ENCODE measurements at places on chromosomes 3 and 15. TPM values are rescaled to one million over a fixed set of nuclear protein-coding genes. Genes with fewer than 3 reads are reported as not detected.

The SLC24A5 gene
- total RNA-seq: not detected

The LEKR1 gene
- total RNA-seq: 0.72 TPM

The SLC2A2 gene
- not detected for total RNA-seq

The KCNMB2 gene
- 4.6 TPM for total RNA-seq

The ZNF502 gene
- total RNA-seq: 3.3 TPM

The A4GNT gene
- not detected for total RNA-seq

The MESP2 gene
- total RNA-seq: not detected

DNA sequence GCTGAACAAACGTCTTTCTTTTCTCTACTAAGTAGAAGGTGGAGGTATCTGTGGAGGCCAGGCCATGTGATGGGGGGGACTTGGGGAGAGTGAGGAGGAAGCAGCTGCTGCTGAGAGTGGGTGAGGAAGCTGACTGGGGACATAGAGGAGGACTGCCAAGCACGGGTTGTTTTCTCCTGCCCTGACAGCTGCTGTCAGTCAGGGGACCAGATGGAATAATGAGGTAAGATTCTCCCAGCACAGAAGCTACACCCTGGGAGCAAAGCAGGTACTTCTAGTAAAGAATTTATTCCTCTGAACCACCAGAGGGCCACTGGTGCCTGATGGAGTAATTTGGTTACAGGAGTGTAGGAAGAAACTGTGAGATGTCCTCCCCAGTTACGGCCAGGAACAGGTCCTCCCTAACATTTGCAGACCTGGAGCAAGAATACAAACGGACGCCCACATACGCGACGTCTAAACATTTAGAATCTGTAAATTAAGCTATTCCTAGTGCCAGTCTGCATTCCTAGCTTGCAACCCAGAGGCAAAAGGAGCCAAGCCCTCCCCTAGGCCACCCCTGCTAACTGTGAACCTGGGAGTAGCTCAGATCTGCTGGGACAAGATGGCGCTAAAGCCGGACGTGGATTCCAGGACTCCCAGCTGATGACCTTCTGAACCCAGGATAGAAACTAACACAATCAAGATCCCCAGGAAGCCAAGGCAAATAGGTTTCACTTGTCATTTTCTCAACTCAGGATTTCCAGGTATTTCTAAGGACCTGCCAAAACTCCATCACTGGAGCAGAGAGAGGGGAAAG, 14.8 kb downstream of the CRYGS start:
- no peak for DNase-seq

DNA sequence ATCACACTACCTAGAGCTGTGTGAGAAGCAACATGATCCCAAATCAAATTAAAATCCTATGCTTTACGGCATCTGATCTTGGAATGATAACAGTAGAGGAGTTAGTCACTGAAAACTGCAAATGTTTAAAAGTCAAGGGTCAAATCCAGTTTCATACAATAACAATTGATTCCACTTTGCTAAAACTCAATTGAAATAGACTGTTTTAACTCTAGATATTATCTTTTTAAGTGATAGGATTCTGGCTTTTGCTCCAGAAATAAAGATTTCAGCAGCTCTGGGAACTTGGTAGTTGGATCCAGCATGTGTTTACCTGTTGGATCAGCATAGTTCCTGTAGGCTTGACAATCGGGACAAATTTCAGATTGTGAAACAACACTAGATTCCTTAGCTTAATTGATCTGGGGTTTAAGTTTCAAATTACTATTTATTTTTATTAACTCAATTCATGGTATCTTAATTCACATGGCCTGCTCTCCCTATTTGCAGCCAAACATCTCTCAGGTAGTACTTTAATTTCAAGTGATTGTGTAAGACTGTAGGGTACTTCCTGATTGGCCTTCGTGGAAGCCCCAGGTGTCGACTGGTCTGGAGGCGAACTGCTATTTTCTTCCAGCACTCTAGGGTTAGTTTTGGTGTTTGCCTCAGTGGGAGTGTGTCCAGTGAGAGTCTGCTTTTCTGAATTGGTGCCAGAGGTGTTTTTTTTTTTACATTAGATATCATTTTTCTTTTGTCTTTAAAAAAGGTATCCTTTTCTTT, 16.6 kb downstream of the NFKBIZ start:
- DNase-seq: no peak

DNA sequence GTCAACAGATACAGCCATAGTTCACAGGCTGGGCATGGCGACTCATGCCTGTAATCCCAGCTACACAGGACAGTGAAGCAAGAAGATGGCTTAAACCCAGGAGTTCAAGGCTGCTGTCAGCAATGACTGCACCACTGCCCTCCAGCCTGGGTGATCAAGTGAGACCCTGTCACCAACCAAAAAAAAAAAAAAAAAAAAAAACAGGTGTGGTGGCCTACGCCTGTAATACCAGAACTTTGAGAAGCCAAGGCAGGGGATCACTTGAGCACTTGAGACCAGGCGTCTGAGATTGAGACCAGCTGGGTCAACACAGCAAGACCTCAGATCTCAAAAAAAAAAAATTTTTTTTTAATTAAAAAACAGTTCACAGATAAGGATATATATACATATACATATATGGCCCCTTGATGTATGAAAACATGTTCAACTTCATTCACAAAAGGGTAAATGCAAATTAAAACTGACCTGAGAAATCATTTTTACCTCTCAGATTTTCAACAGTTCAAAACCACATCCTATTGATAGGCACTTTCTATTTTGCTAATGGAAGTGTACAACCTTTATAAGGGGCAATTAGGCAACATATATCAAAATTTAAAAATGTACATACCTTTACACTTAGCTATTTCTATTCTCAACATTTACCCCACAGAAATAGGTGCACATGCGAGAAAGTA, 51.1 kb downstream of the OSBPL10 start:
- no peak for DNase-seq

GRCh38 chr3:47225310-47225906, 57.2 kb downstream of the KIF9 start:
- DNase-seq: no peak

GRCh38 chr15:91853948-91854638, 585 bp downstream of the SLCO3A1 start:
- peak; percentile 64 for DNase-seq

DNA sequence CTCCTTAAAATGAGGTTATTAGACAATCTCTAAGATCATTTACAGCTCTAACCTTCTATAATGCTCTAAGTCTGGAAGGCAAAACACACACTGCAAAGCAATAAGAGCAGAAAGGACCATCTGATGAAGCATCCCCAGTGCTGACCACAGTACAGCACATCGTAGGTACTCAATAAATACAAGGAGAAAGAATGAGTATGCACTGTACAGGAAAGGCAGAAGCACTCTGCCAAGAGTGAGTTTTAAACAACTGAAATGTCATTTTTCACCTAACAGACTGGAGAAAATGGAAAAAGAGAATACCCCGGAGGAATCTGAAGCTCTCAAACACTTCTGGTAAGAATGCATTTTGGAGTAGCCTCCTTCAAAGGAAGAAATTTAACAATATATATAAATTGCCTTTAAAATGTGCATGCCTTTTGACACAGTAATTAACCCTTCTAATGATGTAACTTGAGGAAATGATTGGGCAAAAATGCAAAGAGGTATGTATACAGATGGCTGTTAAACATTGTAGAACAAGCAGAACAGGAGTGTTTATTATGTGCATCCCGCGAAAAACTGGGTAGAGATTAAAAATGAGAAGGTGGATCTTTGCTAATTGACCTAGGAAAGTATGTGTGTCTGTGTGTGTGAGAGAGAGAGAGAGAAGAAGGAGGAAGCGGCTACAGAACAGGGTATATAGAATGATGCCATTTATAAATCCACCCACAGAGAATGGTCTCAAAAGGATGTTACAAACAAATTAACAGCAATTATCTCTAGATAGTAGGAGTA, 8.0 kb upstream of the OXTR start:
- no peak for DNase-seq

DNA sequence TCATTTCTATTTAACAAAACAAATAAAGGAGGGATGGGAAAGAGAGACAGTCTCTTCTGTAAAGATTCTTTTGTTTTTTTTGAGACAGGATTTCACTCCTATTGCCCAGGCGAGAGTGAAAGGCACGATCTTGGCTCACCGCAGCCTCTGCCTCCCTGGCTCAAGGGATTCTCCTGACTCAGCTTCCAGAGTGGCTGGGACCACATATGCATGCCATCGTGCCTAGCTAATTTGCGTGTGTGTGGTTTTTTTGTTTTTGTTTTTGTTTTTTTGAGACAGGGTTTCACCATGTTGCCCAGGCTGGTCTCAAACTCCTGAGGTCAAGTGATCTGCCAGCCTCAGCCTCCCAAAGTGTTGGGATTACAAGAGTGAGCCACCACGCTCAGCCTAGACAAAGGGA, 23.3 kb downstream of the STAG1 start:
- no peak for DNase-seq

- DNase-seq: no peak
Measured at GRCh38 chr15:31467361-31467760, 140.7 kb downstream of the KLF13 start.

DNA sequence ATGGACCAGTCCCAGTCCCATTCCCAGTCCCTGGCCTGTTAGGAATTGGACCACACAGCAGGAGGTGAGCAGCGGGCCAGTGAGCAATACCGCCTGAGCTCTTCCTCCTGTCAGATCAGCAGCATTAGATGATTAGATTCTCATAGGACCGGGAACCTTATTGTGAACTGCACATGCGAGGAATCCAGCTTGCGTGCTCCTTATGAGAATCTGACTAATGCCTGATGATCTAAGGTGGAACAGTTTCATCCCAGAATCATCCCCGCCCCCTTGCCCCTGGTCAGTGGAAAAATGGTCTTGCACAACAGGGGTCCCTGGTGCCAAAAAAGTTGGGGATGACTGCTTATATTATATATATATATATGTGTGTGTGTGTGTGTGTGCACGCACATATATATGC, 63.1 kb downstream of the IFT57 start:
- no peak for DNase-seq

DNA sequence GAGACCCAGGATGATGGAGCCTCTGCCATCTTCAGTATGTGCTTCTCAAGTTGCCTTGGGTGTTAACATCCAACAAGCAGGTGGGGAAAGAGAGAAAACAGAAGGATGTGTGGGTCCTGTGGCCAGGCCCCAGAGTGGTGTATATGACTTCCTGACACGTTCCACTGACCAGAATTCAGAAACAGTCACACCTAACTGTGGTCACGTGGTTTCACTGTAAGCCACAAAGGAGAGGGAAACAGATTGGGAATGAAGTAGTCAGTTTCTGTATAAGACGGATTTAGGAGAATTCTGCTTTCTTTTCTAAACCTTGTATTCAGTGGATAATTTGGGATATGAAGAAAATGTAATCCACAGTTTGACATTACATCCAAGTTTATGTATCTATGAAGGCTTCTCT, 454.1 kb upstream of the IL12A start:
- DNase-seq: no peak

GRCh38 chr15:93249623-93250022, 160.6 kb upstream of the RGMA start:
- DNase-seq: no peak

DNA sequence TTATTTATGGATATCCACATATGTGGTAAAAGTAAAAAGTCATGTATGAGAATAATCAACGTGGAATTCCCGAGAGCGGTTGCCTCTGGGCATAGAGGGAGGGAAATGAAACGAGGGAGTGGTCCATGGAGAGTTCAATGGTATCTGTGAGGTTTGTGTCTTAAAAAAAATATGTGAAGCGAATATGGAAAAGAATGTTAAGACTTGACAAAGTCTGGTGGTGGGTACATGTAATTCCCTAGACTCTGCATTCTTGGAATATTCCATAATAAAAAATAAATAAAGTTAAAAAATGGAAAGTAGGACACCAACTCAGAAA, 28.4 kb downstream of the FAM43A start:
- DNase-seq: no peak

DNA sequence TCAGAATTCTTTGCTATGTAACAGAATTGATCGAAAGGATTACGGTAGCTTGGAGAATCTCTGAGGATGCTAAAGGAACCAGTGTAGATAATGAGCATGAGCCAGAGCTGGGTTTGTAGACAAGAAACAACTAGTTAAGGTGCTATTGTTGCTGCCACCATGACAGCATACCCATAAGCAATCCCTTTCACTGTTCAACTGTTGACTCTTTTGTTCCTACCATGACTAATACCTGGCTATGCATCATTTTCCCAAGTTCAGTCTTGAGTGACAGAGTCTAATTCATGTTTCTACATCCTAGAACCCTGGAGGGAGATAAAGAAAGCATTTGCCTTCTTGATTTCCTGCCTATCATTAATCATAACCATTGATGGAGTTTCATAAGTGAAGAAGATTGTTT, 600.3 kb downstream of the OTOL1 start:
- no peak for DNase-seq

- no peak for DNase-seq
Measured at GRCh38 chr3:721086-721485, 371.7 kb upstream of the CNTN6 start.

DNA sequence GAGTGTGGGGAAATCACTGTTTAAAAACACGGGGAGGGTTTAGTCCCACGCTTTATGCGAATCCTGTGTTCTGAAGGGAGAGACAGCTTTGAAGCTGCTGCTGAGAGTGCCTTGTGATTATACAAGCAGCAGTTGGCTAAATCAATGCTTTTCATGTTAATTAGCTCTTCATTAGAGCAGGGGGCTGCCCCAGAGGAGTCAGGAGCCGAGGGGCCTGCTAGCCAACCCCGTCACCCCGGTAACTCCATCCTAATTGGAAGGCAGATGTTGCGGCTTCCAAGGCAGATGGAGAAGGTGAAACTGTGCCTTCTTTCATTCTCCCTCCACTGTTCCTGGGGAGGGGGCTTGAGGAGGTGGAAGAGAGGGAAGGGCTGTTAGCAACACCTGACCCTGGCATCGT, 92.4 kb upstream of the ANKRD34C start:
- DNase-seq: no peak

DNA sequence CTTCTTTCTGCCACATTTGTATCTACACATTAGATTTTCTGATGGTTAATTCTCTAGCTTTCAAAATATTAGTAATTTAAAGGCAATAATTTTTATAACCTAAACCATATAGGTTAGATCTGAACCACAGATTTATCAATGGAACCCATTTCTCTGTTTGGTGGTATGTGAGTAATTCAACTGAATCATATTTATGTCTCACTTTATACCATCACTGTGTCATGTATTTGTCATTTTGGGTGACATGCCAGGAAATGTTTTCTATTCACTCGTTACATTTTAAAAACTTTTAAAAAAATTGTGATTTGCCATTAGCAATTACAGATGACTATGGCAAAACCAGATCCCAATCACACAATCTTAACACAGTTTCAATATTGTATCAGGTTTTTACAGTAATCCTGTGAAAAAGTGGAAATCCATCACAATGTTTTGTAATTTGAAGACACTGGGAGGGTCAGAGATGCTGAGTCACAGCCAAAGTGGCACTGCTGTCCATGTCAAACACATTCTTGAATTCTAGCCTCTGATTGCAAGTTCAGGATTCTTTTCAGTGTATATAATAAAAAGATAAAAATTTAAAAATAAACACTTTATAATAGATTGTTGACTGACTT, 356.0 kb upstream of the RBMS3 start:
- no peak for DNase-seq

- DNase-seq: no peak
Measured at GRCh38 chr3:30203301-30203700, 403.1 kb upstream of the TGFBR2 start.

DNA sequence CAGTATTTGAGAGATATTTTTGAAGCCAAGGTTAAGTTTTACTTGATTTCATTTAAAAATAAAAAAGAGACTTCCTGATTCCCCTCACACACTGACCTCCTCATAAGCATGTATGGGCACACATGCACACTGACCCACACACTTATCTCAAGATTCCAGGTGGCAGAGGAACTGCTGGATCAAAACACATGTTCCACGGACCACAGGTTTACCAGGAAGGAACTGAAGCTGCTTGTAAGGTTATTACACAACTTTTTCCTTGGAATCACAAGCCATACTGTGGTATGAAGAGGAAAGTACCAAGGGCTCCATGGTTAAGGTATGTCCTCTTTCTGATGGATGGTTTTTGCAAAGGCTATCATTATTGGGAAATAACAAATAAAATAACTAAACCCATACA, 7.5 kb downstream of the CLDN1 start:
- no peak for DNase-seq

All from heart right ventricle (tissue), 16 donors.